ENCODE measurements at places on chromosomes 6 and 20. TPM values are rescaled to one million over a fixed set of nuclear protein-coding genes. Genes with fewer than 3 reads are reported as not detected.

Gene GSTA2
- total RNA-seq: 4.8 TPM

Gene SCUBE3
- 0.56 TPM for total RNA-seq

Gene ANKRD66
- 4.0 TPM for total RNA-seq

Gene IFT52
- 19.9 TPM for total RNA-seq

Gene TFAP2B
- not detected for total RNA-seq

Gene SLC25A27
- 19.1 TPM for total RNA-seq

Gene ANGPT4
- total RNA-seq: 6.0 TPM

Gene ENPP3
- total RNA-seq: 1.7 TPM

Gene SLC22A3
- 37.7 TPM for total RNA-seq

Gene CHRNA4
- total RNA-seq: not detected

Gene ATAT1
- 8.9 TPM for total RNA-seq

Gene KHDRBS2
- total RNA-seq: 10.9 TPM

Gene KCNQ5
- total RNA-seq: 0.35 TPM

Gene FOXA2
- total RNA-seq: 23.5 TPM

Gene NPBWR2
- total RNA-seq: not detected

Gene NOTCH4
- total RNA-seq: 63.6 TPM

Gene HLA-DRA
- 2,056 TPM for total RNA-seq

Gene FAXC
- total RNA-seq: 4.3 TPM

Gene BPI
- total RNA-seq: 0.44 TPM

Gene SEL1L2
- total RNA-seq: not detected

Gene RAET1G
- 0.83 TPM for total RNA-seq

Gene GFOD1
- 20.2 TPM for total RNA-seq

Gene RPRD1B
- total RNA-seq: 25.6 TPM

Gene LYRM2
- total RNA-seq: 35.5 TPM

Gene WFDC11
- total RNA-seq: not detected

Gene LY86
- 20.2 TPM for total RNA-seq

Gene VWA7
- total RNA-seq: 4.2 TPM

Gene TTK
- 1.7 TPM for total RNA-seq

Gene HLA-DRB5
- 279 TPM for total RNA-seq

Gene CABLES2
- 4.5 TPM for total RNA-seq

Gene TP53INP2
- total RNA-seq: 13.6 TPM

Gene HLA-DQB2
- total RNA-seq: 74.8 TPM

Gene BPIFB2
- 0.21 TPM for total RNA-seq

Gene SLC2A10
- total RNA-seq: 11.5 TPM

Measured in lower lobe of right lung (tissue), 2 donors.